ENCODE measurements at places on chromosomes 13 and 19.

- no peak for DNase-seq
These were observed 13.9 kb downstream of the PALM start for GRCh38 chr19:722553-723101.

- DNase-seq, result no peak
These were observed 113.1 kb downstream of the PAN3 start for GRCh38 chr13:28251466-28251865.

GRCh38 chr13:79496188-79496587 is 15.2 kb downstream of the NDFIP2 start:
- no peak for DNase-seq

GRCh38 chr13:65336087-65336749 is 1893.9 kb downstream of the PCDH9 start:
- DNase-seq, result no peak

DNA sequence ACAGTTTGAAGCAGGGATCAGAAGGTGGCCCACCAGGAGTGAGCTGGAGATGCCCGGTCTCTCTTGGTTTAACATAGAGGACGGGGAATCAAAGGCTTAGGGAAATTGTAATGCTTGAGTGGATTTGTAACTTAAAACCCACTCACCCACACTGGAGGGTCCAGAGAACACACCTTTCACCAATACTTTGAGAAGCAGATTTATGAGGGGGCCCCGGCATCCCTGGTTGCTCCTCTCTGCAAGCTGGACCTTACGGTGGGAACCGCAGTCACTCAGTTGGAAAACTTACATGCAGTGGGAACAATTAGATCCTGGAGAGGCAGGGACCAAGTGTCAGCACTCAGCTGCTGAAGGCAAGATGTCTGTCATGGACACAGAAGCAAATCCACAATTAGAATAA is 20.5 kb downstream of the PPP5C start:
- DNase-seq, result no peak

DNA sequence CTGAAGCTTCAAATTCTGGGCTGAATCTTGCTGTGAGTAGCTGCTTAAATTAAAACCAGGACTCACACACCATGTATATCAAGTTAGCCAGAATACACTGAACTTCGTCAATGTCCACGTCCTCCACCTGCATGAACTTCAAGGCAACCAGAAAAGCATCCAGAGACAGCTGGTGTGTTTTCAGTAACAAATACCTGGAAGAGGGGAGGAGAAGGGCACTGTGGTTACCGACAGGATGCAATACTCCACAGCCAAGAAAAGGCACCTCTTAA is 20.4 kb downstream of the PROZ start:
- no peak for DNase-seq

- no peak for DNase-seq
These were observed 147.7 kb downstream of the DPF1 start for GRCh38 chr19:38076337-38076736.

GRCh38 chr19:6249296-6249695 is 30.5 kb downstream of the MLLT1 start:
- DNase-seq, result no peak

DNA sequence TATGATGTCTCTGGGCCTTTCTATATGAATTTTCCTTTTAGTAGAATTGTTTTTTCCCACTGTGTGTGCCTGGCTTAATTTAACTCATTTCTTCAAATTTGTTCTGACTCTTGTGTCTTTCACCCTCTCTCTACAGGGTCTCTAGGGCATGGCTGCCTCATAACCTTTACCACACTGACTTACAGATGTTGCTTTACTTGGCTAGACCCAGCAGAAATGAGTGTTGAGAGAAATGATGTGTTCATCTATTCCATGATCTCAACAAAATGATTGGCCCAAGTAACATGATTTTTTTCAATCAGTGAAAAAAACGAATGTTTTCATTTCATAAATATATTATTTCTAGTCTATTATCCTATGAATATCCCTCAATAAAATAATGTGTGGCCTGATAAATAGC is 195.0 kb downstream of the GPC5 start:
- DNase-seq, result no peak

GRCh38 chr13:113332615-113333014 is 31.3 kb downstream of the GRTP1 start:
- no peak for DNase-seq

DNA sequence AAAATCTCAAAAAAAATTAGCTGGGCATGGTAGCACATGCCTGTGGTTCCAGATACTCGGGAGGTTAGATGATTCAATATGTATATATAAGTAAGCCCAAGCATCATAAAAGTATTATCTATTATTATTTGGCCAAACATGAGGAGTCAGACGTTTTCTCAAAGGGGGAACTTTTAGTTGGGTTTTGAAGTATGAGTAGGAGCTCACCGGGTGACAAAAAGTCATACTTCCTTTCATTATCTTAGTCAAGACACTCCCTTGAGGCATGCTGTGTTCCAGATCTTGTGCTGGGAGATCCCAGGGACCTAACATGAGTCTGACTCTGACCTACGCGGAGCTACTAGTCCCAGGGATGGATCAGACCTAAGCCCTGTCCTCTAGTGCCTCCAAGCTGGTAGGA is 8.2 kb upstream of the MYH14 start:
- no peak for DNase-seq

DNA sequence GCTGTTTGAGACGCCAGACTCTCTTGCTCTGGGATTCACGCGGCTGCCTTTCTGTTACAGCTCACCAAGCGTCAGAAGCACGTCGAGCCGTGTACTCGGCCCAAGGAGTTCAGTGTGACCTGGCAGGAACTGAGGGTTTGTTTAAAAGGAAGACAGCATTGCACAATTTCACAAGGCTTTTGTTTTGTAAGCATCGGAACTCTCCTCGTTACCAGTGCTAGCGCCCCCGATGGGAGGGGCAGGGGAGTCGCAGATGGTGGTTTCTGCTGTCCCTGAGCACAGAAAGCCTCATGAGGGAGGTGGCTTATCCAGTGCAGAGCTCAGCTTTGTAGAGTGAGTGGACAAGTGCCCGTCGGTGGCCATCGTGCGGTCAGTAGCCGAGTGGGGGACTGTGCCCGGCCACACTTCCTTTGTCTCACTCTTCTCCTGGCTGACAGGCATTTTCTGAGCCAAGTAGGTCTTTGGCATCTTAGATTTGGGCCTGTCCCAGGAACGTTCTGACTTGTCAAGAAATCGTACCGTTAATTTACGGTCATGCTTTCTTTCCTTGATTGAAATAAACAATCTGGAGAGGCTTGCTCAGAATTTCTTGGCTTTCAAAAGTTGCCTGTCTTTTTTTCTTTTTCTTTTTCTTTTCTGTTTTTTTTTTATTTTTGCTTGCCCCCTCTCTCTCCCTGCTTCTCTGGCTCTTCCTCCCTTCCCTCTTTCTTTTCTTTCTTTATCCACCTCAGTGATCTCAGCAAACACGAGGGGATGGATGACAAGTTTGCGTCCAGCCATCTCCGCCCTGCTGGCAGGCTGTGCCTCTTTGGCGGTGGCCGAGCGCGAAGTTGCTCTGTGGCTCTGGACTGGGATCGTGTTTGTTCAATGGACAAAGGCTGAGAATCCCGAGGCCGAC is 7.7 kb downstream of the KDM4B start:
- DNase-seq, result peak; percentile 53

DNA sequence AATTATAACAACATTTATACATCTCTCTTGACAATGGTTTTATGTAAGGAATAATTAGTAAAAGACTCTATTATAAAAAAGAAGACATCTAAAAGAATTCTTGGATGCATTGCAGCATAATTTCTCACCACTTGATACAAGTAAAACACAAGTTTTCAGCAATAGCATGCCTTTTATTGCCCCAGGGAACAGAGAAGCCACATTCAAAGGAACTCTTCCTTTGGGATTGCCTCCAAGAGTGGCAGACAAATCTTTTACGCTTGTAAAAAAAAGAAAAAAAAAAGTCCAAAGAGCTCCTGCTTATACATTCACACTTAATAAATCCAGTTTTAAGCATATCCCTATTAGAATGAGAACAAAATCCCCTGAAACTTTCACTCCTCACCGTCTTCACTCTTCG is 2357.8 kb upstream of the PCDH20 start:
- no peak for DNase-seq

GRCh38 chr19:39823686-39824085 is 10.3 kb downstream of the DYRK1B start:
- peak; percentile 4 for DNase-seq

DNA sequence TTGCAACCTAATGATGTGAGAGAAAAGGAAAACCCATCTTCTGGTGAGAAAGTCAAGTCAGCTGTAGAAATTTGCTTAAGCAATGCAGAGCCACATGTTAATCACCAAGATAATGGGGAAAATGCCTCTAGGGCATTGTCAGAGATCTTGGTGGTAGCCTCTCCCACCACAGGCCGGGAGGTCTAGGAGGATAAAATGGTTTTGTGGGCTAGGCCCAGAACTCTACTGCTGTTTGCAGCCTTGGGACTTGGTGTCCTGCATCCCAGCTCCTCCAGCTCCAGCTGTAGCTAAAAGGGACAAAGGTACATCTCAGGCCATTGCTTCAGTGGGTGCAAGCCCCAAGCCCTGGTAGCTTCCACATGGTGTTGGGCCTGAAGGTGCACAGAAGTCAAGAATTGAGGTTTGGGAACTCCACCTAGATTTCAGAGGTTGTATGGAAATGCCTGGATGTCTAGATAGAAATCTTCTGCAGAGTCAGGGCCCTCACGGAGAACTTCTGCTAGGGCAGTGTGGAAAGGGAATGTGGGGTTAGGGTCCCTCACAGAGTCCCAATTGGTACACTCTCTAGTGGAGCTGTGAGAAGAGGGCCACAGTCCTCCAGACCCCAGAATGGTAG is 382.2 kb upstream of the KLHL1 start:
- no peak for DNase-seq

DNA sequence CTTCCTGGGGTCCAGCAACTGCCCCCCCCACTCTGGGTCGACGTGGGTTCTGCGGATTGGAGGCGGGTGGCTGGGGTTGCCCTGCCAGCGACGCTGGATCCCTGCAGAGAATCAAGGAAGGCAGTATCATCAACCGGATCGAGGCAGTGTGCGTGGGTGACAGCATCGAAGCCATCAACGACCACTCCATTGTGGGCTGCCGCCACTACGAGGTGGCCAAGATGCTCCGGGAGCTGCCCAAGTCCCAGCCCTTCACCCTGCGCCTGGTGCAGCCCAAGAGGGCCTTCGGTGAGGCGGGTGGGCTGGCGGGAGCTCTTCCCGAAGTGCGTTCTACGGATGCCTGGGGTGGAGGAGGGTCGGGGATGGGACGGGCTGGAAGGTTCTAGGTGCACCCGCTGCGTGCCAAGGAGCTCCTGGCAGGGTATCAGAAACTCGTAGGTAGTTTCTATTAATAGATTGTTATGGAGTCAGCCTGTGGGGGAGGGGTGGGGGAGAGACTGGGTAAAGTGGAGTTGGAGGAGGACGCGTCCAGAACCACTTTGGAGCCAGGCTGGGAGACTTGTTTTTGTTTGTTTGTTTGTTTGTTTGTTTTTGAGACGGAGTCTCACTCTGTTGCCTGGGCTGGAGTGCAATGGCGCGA is 1.5 kb downstream of the GIPC3 start:
- no peak for DNase-seq

DNA sequence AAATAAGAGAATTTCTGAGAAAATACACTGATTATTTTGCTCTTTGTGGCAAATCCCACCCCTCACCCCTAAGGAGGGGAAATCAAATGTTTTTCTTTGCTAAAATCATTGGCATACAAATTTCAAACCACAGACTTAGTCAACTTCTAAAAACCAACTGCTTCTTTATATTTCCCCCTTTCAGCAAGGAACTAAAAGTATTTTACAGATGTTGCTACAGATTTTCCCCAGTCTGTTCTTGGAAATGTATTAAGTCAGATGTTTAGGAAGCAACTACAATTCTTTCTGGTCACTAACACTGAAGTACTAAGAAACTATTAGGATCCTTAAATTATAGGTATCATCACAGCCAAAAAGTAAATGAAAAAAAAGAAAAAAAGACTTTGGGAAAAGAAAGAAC is 6.9 kb downstream of the MTMR6 start:
- DNase-seq, result no peak

- DNase-seq, result no peak
These were observed 383.4 kb upstream of the SLITRK5 start for GRCh38 chr13:87287721-87288120.

- no peak for DNase-seq
These were observed 1.3 kb upstream of the ZNF181 start for GRCh38 chr19:34732612-34733211.

GRCh38 chr19:38253788-38254187 is 2.4 kb downstream of the PPP1R14A start:
- DNase-seq, result no peak

- no peak for DNase-seq
These were observed 43.4 kb upstream of the PDCD5 start for GRCh38 chr19:32537580-32537979.

DNA sequence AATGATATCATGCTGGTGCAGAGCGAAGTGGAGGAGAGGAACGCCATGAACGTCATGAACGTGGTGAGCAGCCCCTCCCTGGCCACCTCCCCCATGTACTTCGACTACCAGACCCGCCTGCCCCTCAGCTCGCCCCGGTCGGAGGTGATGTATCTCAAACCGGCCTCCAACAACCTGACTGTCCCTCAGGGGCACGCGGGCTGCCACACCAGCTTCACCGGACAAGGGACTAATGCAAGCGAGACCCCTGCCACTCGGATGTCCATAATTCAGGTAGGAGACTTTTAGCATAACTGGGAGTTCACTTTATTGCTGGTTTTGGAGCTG is 3.3 kb downstream of the PCDH17 start:
- peak; percentile 31 for DNase-seq

GRCh38 chr13:73058432-73058735 is 421 bp upstream of the KLF5 start:
- no peak for DNase-seq

GRCh38 chr19:33437821-33438671 is 64.5 kb downstream of the CEBPG start:
- no peak for DNase-seq

DNA sequence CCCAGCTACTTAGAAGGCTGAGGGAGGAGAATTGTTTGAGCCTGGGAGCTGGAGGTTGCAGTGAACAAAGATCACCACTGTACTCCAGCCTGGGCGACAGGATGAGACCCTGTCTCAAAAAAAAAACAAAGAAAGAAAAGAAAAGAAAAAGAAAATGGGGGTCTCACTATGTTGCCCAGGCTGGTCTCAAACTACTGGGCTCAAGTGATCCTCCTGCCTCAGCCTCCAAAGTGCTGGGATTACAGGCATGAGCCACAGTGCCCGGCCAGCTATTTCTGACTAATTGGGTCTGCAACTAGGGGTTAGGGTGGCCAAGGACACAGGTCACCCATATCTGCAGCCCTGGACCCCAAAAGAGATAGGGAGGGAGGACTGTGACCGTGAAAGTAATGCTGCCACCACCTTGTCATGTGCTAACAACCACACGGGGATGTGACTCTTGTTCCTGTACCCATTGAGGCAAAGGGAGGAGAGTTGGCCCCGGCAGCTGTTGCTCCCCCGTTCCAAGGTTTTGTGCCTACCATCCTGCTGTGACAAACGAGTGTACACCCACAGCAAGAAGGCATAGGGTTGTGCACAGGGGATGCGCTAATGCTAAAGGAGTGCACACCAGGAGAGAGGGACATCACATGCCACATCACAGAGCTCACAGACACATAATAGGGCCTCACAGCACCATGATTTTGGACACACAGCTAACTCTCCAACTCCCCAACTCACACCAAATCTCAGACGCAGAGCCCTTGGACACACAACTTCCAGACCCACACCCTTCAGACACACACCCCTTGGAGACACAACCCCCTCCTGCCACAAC is 619 bp downstream of the MEF2B start:
- no peak for DNase-seq

All from amygdala (tissue), 56 donors.